ENCODE measurements at places on chromosomes 7 and 10.

DNA sequence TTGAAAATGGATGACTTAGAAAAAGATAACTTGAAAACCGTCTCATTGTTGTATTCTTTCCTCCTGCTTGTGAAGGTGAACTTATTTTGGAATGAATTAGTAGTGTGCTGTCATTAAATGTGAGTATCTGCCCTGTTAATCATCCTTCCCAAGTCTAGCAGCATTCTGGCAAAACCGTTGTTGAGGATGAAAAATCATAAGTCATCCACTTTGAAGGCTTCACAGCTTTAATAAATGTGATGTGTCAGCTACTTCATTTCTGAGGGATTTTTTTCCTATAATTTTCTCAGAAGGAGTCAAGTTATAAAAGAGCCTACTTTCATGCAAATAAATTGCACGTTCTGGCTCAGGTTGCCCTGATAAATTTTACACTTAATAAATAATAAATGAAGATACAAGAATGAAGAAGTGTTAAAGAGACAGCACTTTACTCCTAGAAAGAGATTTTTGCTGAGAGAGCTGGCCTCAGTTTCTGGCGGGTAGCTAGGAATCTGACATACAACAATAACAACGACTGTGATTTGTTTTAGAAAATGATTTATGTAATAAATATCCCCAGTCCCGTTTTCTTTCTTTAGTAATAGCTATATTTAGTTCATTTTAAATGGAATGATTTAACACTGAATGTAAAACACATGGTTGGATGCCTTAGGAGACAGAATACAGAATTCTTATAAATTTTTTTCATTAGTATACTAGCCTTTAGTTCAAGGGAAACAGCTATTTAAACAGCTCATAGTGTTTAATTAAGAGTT, 516.5 kb upstream of the KLF6 start:
- DNase-seq = no peak

DNA sequence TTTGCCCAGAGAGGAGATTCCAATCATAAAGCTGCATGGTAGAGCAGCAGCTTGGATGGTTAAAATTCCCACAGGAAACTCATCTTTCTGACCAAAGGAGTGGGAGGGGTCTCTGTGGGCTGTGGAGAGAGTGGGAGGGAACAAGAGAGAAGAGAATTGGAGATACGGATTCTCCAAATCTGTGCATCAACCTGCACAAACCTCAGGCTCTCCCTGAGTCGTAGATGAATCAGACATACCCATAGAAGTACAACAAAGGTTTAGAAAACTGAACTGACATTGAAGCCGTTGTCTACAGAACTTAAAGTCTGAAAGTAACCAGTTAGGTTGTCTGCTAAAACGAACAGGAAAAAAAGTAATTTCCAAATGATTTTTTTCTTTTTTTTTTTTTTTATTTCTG, 41.9 kb downstream of the CYCS start:
- DNase-seq = no peak

GRCh38 chr7:102047-102711, 90.2 kb upstream of the FAM20C start:
- no peak for DNase-seq

- DNase-seq = no peak
These were observed 96.2 kb downstream of the NPTX2 start for GRCh38 chr7:98713165-98713810.

DNA sequence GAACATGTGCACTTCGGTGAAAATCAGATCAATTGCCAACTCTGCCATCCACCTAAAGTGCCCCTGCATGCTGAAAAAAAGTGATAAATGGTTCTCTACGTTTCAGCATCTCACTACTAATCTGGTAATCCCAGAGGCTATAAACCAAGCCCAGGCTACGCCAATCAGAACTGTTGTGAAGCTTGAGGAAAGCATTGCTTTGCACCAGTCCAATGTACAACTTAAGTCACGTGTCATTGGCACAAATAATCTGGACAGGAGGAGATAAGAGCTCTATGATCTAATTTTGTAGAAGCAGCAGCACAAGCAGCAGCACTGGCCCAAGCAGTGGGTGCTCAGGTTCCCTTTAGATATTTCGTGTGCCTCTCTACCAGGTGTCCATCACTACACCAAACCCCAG, 4.4 kb upstream of the EGR2 start:
- DNase-seq = no peak

- DNase-seq = no peak
These were observed 199.8 kb downstream of the ZNF365 start for GRCh38 chr10:62573929-62574328.

GRCh38 chr10:34540492-34540891, 274.6 kb downstream of the PARD3 start:
- DNase-seq = no peak

All from stimulated activated CD4-positive, alpha-beta T cell treated with anti-CD3 and anti-CD28 coated beads, Interleukin-4, amount 100 ng/mL, for 4 hours (primary cell).